Right lung (tissue), 10 donors: ENCODE measurements at places on chromosomes 6 and 20. TPM values are rescaled to one million over a fixed set of nuclear protein-coding genes. Genes with fewer than 3 reads are reported as not detected.

Gene HUS1B
- not detected for polyA plus RNA-seq

Gene TCP11
- polyA plus RNA-seq = 1.3 TPM

Gene PRRT1
- polyA plus RNA-seq = 0.80 TPM

Gene CST5
- not detected for polyA plus RNA-seq

Gene HLA-DRB5
- 4.8 TPM for polyA plus RNA-seq

Gene OPN5
- polyA plus RNA-seq = not detected

Gene SCRT2
- polyA plus RNA-seq = not detected

Gene CDK19
- polyA plus RNA-seq = 21.6 TPM

Gene MUCL3
- polyA plus RNA-seq = 0.22 TPM

Gene IFNGR1
- 79.6 TPM for polyA plus RNA-seq

Gene RIPOR3
- polyA plus RNA-seq = 3.0 TPM

Gene EDN1
- 47.6 TPM for polyA plus RNA-seq

Gene HNF4A
- 0.78 TPM for polyA plus RNA-seq

Gene OLIG3
- not detected for polyA plus RNA-seq

Gene KCNK15
- polyA plus RNA-seq = not detected

Gene LY6G5C
- 2.7 TPM for polyA plus RNA-seq

Gene TTK
- polyA plus RNA-seq = 10.5 TPM

Gene ENPP5
- 10.1 TPM for polyA plus RNA-seq

Gene SLC22A7
- 0.39 TPM for polyA plus RNA-seq

Gene LRRC73
- polyA plus RNA-seq = 0.40 TPM

Gene HLA-DRA
- 68.4 TPM for polyA plus RNA-seq

Gene ZNF341
- 4.0 TPM for polyA plus RNA-seq

Gene VEGFA
- 293 TPM for polyA plus RNA-seq

Gene DLK2
- polyA plus RNA-seq = 1.2 TPM

Gene CGA
- polyA plus RNA-seq = not detected

Gene MEI4
- 0.09 TPM for polyA plus RNA-seq

Gene XKR7
- 0.12 TPM for polyA plus RNA-seq

Gene RIPPLY2
- polyA plus RNA-seq = not detected

Gene KCNQ5
- polyA plus RNA-seq = 3.4 TPM

Gene CRYBG1
- 12.6 TPM for polyA plus RNA-seq

Gene OR2J3
- not detected for polyA plus RNA-seq

Gene HIVEP2
- polyA plus RNA-seq = 12.1 TPM

Gene RPS6KA2
- polyA plus RNA-seq = 40.8 TPM

Gene BHLHE23
- polyA plus RNA-seq = not detected

Gene DNMT3B
- polyA plus RNA-seq = 8.0 TPM

Gene C2
- polyA plus RNA-seq = 3.6 TPM

Gene SLC17A2
- polyA plus RNA-seq = not detected

Gene CLPSL2
- polyA plus RNA-seq = not detected

Gene SAMD10
- 5.9 TPM for polyA plus RNA-seq

Gene TPD52L1
- 102 TPM for polyA plus RNA-seq

Gene OPRL1
- polyA plus RNA-seq = 2.6 TPM

Gene FOXF2
- 78.3 TPM for polyA plus RNA-seq

Gene GPR6
- polyA plus RNA-seq = not detected

Gene SLC2A4RG
- 102 TPM for polyA plus RNA-seq

Gene OR2B6
- 0.37 TPM for polyA plus RNA-seq
